SK-N-SH (cell line): ENCODE measurements at places on chromosomes 1 and 21. TPM values are rescaled to one million over a fixed set of nuclear protein-coding genes. Genes with fewer than 3 reads are reported as not detected.

GRCh38 chr1:164180824-164181223 lies 378.2 kb upstream of the PBX1 start:
- no peak for DNase-seq

DNA sequence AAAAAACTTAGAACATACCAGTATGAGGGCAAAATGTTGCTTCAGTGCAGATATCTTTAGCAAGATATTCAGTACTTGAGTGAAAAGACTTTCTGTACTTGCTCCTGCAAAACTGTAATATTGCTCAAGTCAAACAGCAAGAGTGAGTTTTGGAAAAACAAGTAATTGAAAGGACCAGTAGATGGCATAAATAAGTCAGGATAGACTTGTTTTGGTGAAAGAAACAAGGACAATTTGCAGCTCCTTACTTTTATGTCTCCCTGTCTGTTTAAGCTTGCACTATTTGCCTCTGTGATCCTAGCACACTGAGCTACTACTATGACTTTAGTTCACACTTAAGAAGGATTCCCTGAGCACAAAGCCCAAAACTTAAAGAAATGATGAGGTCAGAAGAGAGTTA lies 39.1 kb downstream of the IFI44 start:
- peak; percentile 14 for DNase-seq

GRCh38 chr1:225470211-225471108 lies 42.6 kb upstream of the LBR start:
- no peak for DNase-seq

RCSD1 gene
- polyA plus RNA-seq, result 0.02 and 0.03 TPM in 2 replicates

CLDN17 gene
- polyA plus RNA-seq, result not detected in 2 replicates
